Gastrocnemius medialis (tissue), 4 donors: ENCODE measurements at places on chromosomes 3 and 15. TPM values are rescaled to one million over a fixed set of nuclear protein-coding genes. Genes with fewer than 3 reads are reported as not detected.

SUSD5 gene
- total RNA-seq = 2.2 TPM

CFAP100 gene
- not detected for total RNA-seq

SHC4 gene
- 0.39 TPM for total RNA-seq

CSPG5 gene
- 0.16 TPM for total RNA-seq
